ENCODE measurements at places on chromosomes 6 and 20.

DNA sequence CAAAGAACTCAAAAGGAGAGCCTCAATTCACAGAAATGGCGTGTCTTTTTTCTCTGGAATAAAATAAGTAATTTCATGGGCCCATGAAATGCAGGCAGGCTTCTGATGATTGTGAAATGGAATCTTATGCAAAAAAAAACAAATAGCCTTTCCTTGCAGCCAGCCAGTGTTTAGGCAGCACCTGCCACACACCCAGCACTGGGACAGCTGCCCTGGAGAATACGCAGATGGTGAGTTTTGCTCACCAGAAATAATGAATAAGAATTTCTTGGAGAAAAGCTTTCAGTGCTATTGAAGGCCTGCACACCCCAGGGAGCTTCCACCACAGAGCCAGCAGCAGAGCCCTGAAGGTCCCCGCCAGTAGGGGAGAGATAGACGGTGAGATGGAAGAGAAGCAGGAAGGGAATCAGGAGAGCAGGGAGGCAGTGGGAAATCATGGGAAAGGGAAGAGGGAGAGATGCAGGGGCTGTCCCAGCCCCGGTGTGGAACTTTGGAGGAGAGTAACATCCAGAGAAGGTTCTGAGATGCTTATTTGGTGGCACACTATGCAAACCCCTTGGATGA lies 54.9 kb downstream of the PXDC1 start:
- DNase-seq = no peak

DNA sequence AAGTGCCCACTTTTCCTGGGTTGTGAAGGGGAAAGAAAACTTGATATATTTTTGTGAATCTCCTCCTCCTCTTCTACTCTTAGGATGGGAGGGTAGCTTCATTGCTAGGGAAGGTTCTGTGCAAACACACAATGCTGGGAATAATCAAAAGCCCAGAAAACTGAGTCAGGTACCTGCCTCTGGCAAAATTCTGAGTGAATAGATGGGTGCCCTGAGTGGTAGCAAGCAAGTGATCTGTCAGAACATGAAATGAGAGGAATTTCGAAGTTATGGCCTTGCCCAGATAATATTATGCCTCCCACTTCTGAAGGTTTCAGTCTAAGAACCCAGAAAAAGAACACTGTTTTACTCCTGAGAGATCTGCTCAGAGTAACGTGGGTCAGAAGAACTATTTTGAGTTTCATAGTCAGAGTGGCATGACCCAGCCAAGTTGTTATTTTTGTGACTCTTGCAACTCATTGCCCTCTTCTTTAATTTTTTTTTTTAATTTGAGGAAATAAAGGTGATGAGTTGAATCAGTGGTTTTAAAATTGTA lies 158.3 kb downstream of the BMP2 start:
- DNase-seq = no peak

DNA sequence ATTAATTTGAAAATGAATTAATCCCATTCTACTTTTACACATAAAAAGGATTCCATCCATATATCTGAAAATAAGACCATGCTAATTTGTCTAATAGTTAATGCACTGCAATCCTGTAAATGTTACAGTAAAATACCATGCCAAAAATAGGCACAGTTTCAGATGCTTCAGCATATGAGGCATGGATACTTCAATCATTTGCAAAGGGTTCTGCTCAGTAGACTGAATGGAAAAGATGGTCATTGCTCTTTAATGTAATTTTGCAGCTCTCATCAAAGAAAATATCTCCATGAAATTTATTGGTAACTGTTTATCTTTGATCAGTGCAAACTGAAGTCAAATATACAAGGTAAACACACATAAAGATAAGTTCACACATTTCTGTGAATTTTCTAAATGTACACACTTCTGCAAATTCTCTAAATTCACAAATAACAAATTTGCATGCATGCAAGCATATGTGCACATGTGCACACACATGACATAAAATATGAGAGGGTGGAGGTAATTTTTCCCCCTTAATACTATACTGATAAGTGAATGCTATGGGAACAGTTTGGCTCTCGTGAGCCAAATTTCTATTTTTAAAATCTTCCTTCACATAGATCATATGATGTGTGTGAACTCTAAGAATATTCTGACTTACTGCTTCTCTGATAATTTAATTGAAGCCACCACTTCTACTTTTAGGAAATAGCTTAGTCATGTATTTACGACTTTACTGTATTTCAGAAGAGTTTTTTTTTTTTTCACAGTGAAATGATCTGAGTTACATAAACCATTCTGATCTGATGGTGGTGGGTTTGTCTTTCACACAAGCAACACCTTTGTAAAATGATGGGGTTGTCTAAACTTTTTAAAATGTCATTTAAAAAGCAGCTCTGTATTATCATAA lies 996.8 kb upstream of the CITED2 start:
- no peak for DNase-seq

DNA sequence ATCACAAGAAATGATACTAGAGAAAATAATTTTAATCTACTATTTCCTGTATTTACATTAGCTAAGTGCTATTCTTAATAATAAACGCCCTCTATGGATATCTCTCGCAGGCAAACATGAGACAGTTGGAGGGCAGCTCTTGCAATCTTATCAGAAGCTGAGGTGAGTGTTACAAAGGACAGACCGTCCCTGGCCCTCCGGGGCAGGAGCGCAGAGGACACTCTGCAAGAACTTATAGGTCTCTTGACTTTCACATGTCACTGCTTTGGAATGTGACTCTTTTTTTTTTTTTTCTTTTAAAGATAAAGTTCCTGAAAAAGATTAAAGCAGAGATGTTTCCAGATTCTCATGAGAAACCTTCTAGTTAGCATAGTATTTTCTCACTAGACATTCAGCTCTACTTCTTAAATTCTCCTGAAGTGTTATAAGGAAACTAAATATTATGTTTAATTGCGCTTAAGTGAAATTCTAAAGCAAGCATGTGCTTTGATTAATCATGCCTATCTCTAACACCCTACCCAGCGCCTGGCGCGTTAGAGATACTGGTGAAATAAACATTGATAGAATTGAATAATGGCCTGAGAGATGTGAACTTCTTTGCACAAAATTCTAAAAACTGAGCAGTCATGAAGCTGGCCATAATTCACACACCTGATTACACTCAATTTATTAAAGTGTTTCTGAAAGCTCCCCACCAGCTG lies 57.4 kb downstream of the SYTL3 start:
- no peak for DNase-seq

GRCh38 chr6:39420300-39421265 lies 98.1 kb upstream of the KCNK16 start:
- DNase-seq = no peak

DNA sequence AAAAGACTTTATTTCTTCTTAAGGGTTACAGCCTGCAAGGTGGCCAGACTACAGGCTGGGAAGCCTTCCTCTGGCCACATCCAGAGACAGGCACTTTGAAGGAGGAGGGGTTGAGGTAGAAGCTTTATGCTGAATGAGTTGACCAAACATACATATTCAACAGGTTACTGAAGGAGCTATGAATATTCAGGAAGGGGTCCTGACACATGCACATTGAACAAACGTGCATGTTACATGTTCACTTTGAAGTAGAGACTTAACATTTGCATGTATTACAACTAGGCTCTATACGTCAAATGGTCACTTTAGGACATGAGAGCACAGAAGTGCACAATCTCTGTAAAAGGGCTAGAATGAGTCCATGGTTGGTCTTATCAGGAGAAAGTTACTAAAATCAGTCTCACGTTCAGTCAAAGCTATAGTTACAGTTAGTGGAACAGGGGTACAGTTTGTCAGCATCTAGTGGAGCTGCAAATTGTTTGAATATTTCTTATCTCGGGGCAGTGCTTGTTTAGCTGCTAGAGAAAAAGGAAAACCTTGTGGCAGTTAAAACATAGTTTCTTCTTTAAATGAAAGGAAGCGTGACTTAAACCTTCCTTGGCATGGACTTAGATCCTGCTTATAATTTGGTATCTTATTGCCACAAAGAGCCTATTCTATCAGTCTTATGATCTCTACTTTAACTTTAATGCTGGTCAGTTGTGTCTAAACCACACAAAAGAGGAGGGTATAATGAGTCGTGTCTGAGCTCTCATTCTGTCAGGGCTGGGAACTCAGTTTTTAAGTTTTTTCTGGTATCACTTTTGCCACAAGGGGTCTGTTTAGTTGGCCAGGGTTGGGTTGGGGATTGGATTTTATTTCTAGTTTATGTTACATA lies 4.6 kb upstream of the ZSCAN9 start:
- DNase-seq = no peak

- DNase-seq = no peak
These were observed 15.6 kb upstream of the UBE2J1 start for GRCh38 chr6:89368107-89368506.

DNA sequence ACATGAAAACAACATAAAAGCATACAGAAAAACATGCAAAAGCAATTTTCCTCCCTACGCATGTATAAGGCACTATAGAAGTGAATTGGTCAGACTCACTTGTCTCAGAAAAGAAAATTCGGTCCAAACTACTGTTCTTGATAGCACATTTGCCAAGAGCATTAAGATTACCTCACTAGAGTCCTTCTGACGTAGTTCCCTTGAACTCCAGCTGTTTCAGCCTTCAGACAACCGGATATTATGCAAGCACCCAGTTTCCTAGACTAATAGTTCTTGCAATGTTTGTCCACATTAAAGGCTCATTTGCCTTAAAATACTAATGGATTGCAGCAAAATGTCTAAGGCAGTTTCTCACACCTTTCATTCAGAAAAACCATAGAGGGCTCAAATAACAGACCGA lies 2.5 kb upstream of the CASS4 start:
- no peak for DNase-seq

GRCh38 chr20:18004384-18005031 lies 35.7 kb downstream of the MGME1 start:
- DNase-seq = no peak
